A549 treated with Hydrocortisone at 1 μM for 4 hours (cell line): ENCODE measurements at places on chromosomes 1 and 21. TPM values are rescaled to one million over a fixed set of nuclear protein-coding genes. Genes with fewer than 3 reads are reported as not detected.

C1orf94 gene
- total RNA-seq = not detected in 5 replicates

ADAMTS1 gene
- 0.02 to 0.59 TPM (median 0.08 TPM) in 5 replicates for total RNA-seq

OR2T10 gene
- total RNA-seq = not detected in 5 replicates

TACSTD2 gene
- not detected in 5 replicates for total RNA-seq

RIPK4 gene
- total RNA-seq = 15.3 to 21.2 TPM (median 20.5 TPM) in 5 replicates

ORC1 gene
- 19.8 to 24.7 TPM (median 21.5 TPM) in 5 replicates for total RNA-seq

MMEL1 gene
- total RNA-seq = 0.16 to 0.20 TPM in 2 of 5 replicates, not detected in the others

SLC1A7 gene
- total RNA-seq = 0.05 TPM in 2 of 5 replicates, not detected in the others

PRAMEF5 gene
- total RNA-seq = not detected in 5 replicates

PPP1R8 gene
- total RNA-seq = 37.4 to 43.6 TPM (median 37.6 TPM) in 5 replicates
